ENCODE measurements at places on chromosomes 11 and 22.

DNA sequence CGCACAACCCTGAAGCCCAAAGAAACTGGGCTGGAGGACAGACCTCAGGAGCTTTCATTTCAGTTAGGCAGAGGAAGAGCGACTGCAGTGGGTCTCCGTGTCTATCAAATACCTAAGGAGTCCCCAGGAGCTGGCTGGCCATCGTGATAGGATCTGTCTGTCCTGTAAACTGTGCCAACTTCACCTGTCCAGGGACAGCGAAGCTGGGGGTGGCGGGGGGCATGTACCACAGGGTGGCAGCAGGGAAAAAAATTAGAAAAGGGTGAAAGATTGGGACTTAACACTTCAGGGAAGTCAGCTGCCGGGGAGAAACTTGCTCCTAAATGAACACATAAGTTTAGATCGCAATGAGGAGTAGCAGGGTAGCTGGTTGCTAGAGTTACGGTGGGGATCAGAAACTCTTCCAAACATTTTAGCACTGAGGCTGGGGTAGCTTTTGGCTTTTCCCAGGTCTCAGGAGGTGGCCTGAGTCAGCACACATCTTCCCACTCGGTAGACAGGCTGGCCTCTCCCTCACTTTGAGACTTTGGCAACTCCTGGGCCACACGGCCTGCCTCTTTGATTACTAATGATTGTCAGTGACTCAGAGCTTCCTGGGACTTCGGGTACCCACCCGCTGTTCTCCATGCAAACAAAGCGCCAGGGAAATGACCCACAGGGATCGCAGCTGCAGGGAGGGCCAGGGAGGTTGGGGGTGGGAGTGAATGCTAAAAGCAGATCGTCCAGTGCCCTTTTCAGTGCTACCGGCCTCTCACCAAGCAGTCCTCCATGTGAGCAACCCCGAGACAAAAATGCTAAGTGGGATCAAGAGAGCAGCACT lies 2.9 kb upstream of the MTFP1 start:
- peak; percentile 64 for DNase-seq

GRCh38 chr11:118439646-118440045 lies 3.4 kb downstream of the KMT2A start:
- no peak for DNase-seq

DNA sequence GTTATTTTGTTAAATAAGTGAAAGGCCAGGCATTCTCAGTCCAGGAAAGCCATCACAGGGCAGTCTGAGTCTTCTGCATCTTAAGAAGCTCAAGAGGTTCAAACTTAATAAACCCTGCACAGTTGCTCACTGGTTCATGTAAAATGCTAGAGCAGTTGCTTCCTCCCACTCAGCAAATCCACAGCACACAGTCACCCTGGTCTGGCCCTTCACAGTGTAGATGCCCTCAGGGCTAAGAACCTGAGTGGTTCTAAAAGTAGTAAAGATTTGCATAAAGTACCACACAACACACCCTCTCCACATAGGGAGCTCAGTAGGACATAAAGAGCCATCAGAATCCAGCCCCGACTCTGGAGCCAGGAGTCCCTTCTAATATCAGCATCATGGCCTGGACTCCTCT lies 58.7 kb downstream of the ZNF280B start:
- no peak for DNase-seq

DNA sequence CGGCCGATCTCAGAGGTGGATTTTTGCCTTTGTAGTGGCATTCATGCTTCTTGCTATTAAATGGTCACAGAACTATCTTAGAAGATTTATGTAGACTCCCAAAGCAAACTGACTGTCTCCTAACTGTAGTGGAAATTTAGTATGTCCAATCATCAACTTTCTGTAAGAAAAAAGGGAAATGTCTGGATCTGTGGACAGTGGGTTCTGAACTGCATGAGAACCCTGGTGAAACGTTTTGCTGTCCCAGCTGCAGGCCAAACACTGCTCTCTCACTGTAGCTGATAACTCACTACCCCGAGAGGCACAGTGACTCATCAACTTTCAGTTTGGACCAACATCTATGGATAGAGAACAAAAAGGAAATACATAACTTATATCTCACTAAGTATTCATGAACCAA lies 387.1 kb downstream of the SOX6 start:
- peak; percentile 93 for DNase-seq

Data from hematopoietic multipotent progenitor cell treated with erythropoietin and hydrocortisone succinate and interleukin-3 and kit ligand, for 4 days (in vitro differentiated cells).